SK-N-SH (cell line): ENCODE measurements at places on chromosomes 12 and 14. TPM values are rescaled to one million over a fixed set of nuclear protein-coding genes. Genes with fewer than 3 reads are reported as not detected.

DNA sequence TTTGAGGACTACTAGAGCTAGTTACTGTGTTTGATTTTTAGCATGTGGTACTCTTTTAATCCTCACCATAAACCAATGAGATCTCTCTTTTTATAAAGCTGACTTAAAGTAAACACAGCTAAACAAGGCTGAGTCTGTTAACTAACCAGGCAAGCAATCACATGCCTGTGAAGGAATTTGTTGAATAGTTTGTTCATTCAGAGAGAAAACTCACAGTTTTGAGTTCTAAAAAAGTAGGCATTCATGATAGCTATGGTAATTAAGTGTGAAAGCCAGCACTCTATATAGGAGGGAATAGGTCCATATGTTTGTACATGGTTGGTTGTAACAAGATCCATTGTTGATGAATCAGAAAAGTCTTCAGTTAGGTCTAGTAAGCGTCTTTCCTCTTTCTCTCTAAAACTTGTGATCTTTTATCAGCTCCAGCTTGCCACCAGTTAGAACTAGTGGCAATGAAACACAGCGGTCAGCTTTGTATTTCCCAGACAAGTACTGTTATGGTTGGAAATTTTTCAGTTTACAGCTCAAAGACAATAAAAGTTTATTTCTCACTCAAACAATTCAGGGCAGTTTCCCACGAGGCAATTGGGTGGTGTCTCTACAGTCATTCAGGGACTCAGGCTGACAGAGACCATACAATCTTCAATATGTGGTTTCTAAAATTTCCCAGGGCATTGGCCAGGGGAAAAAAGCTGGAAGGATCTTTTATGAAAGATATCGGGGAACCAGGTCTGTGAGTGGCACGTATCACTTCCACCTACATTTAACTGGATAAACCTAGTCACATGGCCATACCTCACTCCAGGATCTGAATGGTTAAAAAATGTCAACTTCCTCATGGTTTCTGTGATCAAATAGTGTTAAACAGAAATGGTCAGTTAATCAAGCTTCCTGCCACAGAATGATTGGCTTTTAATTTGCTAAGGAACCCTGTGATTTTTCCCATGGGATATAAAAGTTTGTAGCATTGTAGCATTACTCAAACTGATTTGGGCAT lies 203.1 kb downstream of the KIF21A start:
- no peak for DNase-seq

DNA sequence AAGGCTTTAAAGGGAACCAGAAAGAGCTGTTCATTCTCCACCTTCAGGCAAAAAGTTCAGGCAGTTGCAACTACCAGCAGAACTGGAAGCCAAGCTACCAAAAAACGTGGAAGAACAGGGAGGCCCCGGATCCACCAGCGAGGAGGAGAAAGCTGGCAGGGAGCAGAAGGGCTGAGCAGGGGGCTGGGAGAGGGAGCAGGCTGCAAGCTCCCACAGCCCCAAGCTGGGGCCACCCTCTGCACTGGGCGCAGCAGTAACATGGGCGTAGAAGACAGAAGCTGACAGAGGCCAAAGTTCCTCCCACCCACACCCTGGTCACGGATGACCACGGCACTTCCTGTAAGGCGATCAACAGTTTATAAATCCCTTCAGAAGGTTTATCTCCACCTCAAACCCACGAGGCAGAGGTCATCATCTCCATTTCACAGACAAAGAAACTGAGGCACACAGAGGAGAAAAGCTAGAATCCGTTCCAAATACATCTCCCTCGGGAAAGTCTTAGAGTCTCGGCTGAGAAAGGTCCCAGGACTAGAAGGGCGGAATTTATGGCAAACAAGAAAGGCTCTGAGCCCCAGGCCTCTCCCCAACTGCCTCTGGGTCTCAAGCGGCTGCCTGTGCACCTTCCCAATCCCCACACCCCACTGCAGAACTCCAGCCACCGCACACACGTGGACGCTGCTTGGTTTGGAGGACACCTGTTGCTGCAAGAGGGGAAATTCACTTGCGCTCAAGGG lies 1.8 kb downstream of the CCDC85C start:
- DNase-seq = no peak

DNA sequence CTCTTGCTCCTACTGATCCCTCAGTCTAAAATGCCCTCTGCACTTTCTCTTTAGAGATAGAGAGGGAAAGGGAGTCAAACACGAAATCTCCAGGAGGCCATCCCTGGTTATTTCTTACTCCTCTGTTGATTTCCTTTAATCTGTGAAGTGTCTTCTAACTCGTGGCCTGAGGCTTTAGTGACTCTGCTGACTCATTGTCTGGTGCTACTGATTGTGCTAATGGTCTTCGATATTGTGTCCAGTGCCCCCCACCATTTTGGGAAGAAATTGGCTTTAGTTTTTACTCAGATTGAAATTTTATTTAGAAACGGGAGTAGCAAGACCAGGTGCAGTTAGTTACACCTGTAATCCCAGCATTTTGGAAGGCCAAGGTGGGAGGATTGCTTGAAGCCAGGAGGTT lies 839 bp downstream of the CLEC9A start:
- no peak for DNase-seq

The NR1H4 gene
- polyA plus RNA-seq = not detected in 2 replicates
